ENCODE measurements at places on chromosomes 11 and 22. TPM values are rescaled to one million over a fixed set of nuclear protein-coding genes. Genes with fewer than 3 reads are reported as not detected.
A peak's percentile ranks its signal among the peaks of the same experiment; 100 is the strongest.

- DNase-seq = no peak
Observed at GRCh38 chr11:93490996-93491618, 52.1 kb downstream of the SMCO4 start.

DNA sequence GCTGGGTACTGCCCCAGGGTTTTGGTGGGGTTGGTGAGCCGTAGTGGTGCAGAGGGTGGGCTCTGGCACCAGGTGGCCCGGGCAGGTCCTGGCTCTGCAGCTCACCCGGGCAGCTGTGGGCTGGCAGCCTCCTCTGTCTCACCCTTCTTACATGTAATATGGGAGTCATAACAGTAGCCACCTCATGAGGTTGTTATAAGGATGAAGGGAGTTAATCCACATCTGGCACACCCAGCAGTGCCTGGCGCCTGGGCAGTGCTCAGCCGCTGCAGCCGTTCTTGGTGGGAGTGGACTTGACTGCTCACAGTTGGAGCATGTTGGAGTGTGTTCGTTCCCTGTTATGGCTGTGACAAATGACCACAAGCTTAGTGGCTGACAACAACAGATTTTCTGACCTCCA is 28.7 kb downstream of the IGHMBP2 start:
- no peak for DNase-seq

GRCh38 chr11:76631566-76632308 is 38.8 kb downstream of the LRRC32 start:
- no peak for DNase-seq

- no peak for DNase-seq
Observed at GRCh38 chr11:46733234-46733633, 14.2 kb downstream of the F2 start.

- DNase-seq = peak; percentile 19
Observed at GRCh38 chr11:93740031-93740729, 1.1 kb downstream of the TAF1D start.

SLC22A6 gene
- not detected for total RNA-seq

GRCh38 chr11:17021511-17021910 is 7.3 kb upstream of the PLEKHA7 start:
- no peak for DNase-seq

SMC1B gene
- total RNA-seq = not detected

- peak; percentile 24 for DNase-seq
Observed at GRCh38 chr11:94740083-94741021, 27.8 kb upstream of the AMOTL1 start.

FRMD8 gene
- 164 TPM for total RNA-seq

GRCh38 chr11:61474013-61474643 is 34.4 kb upstream of the LRRC10B start:
- no peak for DNase-seq

GRCh38 chr11:8285228-8285627 is 21.6 kb upstream of the LMO1 start:
- DNase-seq = no peak

CALCB gene
- total RNA-seq = 0.64 TPM

- no peak for DNase-seq
Observed at GRCh38 chr22:29719899-29720645, at the start of gene CABP7. Gene CABP7, plus strand, starts transcription at chr22:29720003. Its CDS starts 422 bp downstream, at chr22:29720425.

DNA sequence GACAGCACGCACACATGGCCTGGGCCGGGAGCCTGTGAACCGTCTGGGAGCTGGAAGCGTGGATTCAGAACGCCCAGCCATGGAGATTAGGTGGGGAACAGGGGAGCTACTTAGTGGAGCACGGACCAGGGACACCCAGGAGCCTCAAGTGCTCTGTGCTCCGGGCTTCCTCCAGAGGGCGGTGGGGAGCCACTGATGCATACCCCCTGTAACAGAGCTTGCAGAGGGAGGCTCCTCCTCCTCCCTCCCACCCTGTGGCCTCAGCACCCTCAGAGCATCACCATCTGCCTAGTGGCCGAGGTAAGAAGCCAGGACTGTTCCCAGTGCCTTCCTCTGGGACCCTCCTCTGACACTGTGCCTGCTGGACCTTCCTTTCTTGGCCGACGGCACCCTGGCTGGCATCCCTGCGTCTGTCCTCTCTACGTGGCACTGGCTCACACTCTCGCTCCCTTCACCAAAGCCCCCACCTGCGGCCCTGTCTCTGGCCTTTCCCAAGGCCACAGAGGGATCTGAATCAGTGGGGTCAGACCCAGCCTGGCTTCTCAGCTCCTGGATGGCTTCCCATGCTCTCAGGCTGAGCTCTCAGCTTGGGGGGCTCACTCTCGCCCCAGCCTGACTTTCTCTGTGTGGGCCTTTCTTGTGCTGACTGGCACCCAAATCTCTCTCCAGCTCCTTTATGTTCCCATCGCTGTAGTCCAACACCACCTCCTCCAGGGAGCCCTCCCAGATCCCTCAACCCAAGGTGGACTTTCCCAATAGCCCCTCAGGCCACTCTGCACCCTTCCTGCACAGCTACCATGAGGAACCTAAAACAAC is 780.9 kb downstream of the BRD1 start:
- no peak for DNase-seq

DNA sequence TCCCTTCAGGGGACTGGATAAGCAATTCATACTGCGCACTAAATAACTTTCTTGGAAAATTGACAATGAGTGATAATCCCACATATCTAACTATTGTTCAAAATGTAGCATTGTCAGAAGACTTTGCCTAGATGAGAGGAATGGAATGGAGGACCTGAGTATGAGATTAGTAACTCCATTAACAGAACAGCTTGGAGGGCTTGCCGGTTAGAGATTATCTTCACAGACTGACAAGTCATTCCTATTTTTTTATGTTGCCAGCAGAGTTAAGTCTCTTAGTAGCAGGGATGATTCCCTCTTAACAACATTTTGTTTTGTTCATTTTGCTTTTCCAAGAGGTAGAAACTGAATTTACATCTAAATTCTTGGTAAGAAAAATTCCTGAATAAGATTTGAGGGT is 7.1 kb upstream of the BACE1-AS start:
- DNase-seq = no peak

DNA sequence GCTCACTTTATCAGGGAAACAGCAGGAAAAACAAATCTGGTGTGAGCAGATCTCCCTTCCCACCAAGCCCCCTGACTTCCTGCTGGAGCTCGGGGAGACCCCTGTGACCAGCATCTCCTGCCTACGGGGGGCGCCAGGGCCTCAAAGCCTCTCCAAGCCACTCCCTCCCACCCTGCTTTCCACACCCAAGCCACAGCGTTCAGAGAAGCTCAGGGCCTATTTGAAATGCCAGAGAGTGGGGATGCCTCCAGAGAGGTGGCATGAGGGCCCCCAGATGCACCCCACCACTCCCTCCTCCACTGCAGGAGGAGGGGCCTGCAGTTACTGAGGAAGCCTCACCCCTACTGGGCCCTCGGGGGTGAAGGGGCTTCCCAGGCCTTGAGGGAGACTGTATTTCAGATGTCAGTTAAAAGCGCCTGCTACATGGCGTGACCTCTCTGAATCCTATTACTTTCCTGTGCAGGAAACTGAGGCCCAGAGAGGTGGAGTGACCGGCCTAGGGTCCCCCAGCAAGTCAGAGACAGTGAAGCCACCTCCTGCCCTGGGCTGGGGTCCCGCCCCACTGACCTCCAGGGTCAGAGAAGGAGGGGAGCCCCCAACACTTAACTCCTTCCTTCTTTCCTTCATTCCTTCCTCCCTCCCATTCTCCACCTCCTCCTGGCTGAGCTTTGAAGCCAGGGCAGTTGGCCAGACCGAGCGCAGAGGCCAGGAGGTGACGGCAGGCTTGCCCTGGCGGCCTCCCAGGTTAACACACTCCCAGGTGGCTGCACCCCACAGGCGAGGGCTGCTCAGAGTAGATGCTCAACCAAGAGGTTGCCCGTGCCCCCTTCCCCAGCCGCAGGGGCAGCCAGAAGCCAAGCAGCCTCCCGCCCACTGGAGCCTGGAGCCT is 6.0 kb upstream of the CDKN1C start:
- DNase-seq = no peak

OR51B2 gene
- total RNA-seq = not detected

DNA sequence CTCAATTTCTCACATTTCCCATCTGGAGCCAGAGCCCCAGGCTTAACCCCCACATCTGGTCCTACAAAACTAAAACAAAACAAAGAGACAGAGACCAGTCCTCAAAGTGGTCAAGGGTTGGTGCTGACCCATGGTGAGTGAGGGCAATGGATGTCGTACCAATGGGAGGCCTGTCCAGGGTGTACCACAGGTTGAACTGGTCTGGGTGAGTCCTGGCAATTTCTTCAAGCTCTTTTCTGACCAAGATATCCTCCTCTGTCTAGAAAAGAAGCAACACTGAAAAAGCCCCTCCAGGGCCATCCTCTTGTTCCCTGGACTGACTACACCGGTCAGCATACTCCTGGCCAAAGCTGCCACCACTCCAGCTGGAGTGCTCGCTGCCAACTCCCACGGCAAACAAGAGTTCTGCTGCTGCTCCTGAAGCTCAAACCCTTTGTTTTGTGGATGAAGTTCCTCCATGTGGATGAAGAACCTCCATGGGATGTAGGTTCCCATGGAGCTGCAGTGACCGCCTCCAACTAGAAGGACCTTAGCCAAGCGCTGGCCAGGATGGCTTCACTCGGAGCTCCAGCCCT is 6.9 kb downstream of the CYB5R2 start:
- DNase-seq = no peak

DNA sequence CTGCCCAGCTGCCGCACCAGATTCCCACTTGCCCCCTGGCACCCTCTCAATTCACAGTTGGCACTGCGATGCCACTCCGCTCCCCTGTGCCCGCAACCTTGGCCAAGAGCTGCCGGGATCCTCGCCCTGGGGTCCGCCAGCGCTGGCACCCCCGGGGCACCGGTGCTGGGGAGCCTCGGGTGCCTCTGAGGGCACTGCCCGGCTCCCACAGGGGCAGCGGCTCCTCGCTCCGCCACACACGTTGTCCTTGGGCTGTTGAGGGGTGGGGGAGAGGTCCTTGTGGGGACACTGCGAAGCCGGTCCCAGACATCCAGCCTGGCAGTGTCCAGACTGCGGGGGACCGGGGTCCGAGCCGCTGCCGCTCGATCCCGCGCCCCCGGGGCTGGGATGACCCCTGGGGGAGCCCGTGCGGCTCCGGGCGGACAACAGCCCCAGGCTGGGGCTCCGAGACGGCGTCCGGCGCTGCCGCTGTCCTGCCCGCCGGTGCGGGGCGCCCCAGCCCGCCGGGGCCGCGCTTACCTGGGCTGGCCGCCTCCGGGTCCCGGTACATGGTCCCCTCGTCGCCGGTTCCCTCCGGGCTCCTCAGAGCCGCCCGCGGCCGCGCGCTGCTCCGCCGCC is 496 bp downstream of the SYT7 start:
- no peak for DNase-seq

CNTN5 gene
- not detected for total RNA-seq

DNA sequence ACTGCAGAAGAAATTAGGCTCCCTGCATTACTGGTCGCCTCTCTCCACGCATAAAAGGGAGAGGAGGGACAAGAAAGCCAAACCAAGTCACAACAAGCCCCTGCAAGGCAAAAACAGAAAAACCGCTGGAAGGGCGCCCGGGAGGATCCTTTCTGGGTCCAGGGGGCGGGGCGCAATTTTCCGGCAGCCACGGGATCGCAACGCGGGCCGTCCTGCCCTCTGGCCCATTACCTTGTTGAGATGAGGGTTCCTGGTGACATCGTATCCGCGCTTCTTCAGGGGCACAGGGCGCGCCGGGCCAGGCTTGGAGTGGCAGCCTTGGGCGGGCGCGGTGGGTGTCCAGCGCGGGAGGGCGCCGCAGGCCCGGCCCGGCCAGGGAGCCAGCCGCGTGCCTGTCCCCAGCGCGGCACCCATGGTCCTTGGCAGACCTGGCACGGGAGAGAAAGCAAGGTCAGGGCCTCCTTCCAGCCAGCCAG is 847 bp downstream of the ME3 start:
- DNase-seq = peak; percentile 82

PHETA2 gene
- 10.1 TPM for total RNA-seq

DNA sequence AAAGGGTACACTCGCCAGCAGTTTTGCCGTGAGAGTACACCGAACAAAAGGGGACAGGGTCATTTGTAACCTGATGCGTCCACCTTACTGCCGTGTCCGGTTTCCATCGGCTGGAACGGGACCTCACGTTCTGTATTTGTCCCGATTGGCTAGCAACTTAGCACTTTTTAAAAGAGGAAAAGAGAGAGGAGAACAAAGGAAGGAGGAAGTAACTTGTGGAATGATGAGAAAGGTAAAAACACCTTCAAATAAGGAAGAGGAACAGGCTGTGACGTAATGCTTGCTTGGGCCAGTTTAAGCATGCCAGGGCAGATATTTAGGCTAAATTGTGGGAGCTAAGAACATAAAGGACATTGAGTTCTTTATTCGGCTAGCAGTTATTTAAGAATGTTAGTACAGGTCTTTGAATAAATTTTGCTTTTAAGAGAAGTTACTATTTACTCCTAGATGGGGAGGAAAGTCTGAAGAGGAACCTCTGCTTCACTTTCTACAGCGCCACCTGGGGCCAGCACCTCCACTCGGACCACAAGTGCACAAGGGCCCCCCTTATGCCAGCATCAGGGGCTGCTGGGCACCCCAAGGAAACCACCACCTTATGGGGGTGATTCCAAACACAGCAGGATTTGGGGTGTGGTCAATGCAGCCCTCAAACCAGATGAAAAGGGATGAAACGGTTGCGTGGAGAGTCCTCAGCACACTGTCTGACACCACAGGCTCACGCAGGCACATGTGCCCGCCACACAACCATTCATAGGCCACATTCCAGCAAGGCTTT is 5.8 kb downstream of the ARSA start:
- peak; percentile 65 for DNase-seq

Measured in transverse colon (tissue), 4 donors.